ENCODE measurements at places on chromosomes 2 and 18.

GRCh38 chr18:80184243-80184772, 63.0 kb downstream of the PARD6G start:
- no peak for DNase-seq

DNA sequence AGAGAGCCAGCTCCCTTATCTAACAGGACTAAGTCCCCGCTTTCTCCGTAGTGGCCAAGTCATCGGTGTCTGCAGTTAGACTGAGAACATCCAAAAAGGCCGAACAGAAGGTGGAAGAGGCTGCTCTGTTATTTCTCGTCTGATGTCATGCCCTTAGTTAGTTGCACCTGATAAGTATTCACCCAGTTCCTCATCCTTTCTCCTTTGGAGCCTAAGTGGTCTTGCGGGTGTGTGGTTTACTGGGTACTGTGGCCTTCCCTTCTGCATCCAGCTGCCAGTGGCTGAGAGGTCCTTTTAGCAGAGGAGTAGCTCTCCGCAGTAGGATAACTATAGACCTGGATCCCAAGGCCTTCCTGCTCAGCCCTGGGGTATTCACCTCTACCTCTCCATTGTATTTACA, 211.6 kb downstream of the BCL2 start:
- no peak for DNase-seq

DNA sequence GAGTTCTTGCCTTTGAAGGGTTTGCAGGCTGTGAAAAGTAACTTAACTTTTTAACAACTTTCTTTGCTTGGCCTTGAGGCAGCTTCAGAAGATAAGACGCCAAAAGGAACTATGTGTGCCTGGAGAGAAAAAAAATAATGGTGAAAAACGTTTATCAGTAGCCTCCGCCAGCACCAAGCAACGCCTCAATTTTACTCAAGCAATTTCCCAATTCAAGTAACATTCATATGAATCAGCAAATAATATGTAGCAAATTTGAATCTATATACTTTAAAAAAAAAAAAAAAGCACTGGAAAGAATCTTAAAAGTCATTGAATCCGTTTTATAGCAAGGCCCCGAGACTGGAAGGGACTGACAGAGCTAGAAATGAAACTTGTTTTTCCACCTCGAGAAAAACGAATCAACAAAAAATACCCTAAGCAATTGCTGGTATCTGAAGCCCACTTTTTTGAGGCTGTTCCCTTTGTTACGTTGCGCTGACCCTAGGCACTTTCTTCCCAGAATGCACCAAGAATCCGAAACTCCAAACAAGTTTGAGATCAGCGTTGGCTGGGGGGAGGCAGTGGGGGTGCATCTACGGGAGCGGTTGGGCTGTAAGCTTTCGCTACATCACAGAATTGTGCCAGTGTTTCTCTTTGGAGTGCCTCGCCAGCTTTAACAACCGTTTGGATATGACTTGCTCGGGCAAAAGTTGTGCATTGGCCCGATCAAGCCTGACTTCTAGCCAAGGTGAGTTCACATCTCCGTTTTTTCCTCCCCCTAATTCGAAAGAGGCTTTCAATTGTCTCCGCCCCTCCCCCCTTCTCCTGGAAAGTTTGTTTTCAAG, 2.7 kb upstream of the TGIF1 start:
- no peak for DNase-seq

DNA sequence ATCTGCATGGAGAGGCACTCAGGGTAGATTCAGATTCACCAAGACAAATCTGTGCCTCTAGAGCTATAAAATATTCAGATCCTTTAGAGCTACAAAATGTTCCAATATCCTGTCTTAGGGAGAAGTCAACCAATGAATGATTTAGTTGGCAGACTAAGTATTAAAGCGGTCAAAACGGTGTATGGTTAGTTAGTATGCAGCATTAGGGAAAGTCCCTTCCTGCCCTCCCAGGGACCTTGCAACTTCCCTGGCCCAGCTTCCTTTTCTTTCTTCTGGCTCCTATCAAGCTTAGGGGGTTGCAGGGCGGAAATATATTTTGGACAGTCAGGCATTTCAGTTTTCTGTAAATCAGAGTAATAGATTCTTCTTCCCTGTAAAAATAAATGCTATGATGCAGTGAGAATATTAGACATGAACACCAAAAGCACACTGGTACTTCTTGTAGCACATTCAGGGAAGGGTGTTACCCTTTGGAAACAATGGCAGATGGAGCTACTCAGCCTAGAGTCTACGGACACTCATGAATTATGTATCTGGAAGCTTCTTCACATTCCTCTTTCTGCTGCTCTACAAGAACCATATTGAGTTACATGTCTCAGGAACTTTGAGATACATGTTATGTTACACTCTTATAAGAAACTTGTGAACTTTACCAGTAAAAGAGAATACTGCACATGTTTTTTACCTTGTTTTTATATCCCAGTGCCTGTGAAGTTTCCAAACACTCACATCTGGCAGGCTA, 45.7 kb downstream of the CCDC93 start:
- no peak for DNase-seq

- no peak for DNase-seq
Observed at GRCh38 chr2:66661253-66662173, 226.6 kb downstream of the MEIS1 start.

DNA sequence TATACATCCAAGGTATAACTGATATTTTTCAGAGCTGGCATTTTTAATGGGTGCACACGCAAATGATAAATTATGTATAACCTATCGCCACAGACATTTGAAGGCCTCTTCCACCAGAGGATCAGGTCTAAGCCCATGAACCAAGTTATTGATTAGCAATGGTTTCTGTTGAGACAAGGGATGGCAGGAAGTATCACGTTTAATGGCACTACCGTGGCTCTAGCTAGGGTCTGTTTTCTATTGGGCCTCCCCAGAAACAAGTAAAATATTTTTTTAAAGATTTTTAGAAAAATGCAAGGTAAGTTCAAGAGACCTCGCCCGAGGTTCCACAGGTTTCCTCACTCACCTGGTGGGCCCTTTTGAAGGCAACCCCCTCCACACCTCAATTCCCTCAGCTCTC, 667 bp downstream of the GFPT1 start:
- DNase-seq, result no peak

DNA sequence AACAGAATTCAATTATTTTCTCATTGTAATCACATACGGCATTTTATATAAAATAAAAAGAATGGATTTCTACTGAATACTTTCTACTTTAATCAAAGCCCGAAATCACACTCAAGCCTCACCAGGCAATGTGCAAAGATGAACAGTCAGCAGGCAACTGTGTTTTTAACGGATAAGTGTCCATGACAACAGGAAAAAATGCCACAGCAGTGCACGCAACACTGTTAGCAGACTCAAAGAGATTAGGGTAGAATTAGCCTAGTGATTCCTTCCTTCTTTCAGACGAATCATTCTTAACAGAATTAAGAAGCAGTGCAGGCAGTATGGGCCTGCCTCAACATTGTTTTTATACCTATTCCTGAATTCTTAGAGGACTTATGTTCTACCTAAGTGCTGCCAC, 135.6 kb downstream of the CDH2 start:
- DNase-seq, result no peak

DNA sequence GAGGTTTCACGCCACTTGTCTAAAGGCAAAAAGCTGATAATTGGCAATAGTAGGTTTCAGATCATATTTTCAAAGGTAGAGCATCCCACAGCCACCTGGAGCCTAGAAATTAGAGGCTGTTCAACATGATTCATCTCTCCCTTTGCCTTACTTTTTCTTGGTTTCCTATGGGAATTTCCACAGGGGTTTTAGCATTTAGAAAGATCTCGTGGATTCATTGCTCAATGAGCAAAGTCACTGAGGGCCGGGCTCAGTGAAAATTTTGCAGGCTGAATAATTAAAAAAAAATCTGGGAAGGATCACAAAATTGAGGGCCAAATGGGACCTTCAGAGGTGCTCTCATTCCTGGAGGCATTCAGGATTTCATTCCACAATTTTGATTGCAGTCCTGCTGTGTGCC, 137.1 kb downstream of the VAPA start:
- no peak for DNase-seq

GRCh38 chr2:191926671-191927070, 79.8 kb upstream of the CAVIN2 start:
- no peak for DNase-seq

Measured in T1000 (cell line).